Activated T-helper 1 cell treated with anti-CD3 and anti-CD28 coated beads, Interleukin-12 subunit alpha, Interleukin-12 subunit beta, Interleukin-2, Interleukin-4 antibody, amounts not matched to agents 30 ng/mL and 10 ng/mL and 1 ng/mL, durations not matched to agents 14 hours and 24 hours and 36 hours (primary cell): ENCODE measurements at places on chromosomes 7 and 10. TPM values are rescaled to one million over a fixed set of nuclear protein-coding genes. Genes with fewer than 3 reads are reported as not detected.

The GDF10 gene
- total RNA-seq = 0.27 and 0.34 TPM in 2 replicates

- H3K36me3 ChIP-seq = peaks cover 28% of the 10 kb centered on the region
- H3K27me3 ChIP-seq = no peaks in the 10 kb centered on the region
- no peak overlapping the region for H3K4me3 ChIP-seq
- DNase-seq = no peak
Observed at GRCh38 chr10:28564905-28565304, 32.0 kb downstream of the WAC start.

The RET gene
- total RNA-seq = 0.27 and 0.31 TPM in 2 replicates

GRCh38 chr10:96339956-96340904 lies 18.6 kb downstream of the OPALIN start:
- DNase-seq = peak; percentile 29
- no peaks in the 10 kb centered on the region for H3K4me1 ChIP-seq
- peaks cover 6% of the 10 kb centered on the region for H3K27me3 ChIP-seq
- H3K36me3 ChIP-seq = no peaks in the 10 kb centered on the region
- no peak overlapping the region for H3K4me3 ChIP-seq
- no peak overlapping the region for H3K27ac ChIP-seq

The PAPOLB gene
- not detected in 2 replicates for total RNA-seq

The UNCX gene
- total RNA-seq = not detected in 2 replicates

The ZFAND2A gene
- 21.2 and 21.9 TPM in 2 replicates for total RNA-seq

DNA sequence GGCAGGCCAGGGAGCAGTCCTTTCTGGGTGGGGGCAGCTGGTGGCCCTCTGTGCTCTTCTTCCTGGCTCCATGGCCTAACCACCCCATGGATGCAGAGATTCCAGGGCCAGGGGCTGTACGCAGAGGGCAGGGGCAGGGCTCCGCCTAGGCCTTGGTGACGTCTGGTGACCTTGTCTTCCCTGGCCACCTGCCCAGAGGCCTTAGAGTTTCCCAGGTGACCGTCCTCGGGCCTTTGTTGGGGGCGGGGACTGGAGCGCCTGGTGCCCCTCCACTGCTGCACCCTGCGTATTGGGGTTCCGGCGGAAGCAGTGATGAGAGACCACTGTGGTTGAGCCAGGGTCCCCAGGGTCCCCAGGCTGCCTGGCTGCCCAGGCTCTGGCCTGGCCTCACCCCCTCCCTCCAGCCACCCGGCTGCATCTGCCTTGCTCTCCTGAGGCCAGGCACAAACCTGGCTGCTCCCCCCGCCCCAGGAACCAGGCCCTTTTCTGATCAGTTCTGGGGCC lies 10.3 kb downstream of the PWWP2B start:
- no peaks in the 10 kb centered on the region for H3K27me3 ChIP-seq
- no peak overlapping the region for H3K27ac ChIP-seq
- no peak overlapping the region for H3K4me3 ChIP-seq

GRCh38 chr7:363626-364025 lies 73.7 kb downstream of the FOXL3 start:
- no peak overlapping the region for H3K4me3 ChIP-seq
- no peak overlapping the region for H3K27ac ChIP-seq
- no peak for DNase-seq
- peaks cover 9% of the 10 kb centered on the region for H3K27me3 ChIP-seq
- H3K4me1 ChIP-seq = peaks cover 51% of the 10 kb centered on the region

DNA sequence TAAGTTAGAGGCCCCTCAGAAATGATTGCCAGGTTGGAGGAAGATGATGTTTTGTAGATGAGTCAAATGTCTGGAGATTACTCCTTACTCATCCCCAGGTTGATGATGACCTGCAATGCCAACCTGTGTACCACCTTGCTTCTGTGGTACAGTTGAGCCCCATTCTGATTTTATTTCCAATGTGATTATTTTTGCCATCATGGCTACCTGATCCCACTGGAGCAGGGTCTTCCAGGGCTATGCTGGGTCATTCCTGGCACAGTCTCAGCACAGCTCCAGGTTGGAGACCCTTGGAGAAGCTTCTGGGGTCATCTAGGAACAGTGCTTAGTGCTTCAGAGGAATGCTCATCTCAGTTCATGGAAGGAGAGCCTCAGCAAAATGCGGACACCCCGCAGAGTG lies 34.3 kb downstream of the LRRC18 start:
- H3K27ac ChIP-seq = no peak overlapping the region
- peaks cover 16% of the 10 kb centered on the region for H3K27me3 ChIP-seq
- DNase-seq = no peak
- H3K36me3 ChIP-seq = no peaks in the 10 kb centered on the region

- H3K27ac ChIP-seq = no peak overlapping the region
- no peak overlapping the region for H3K4me3 ChIP-seq
- no peaks in the 10 kb centered on the region for H3K27me3 ChIP-seq
- peaks cover 43% of the 10 kb centered on the region for H3K36me3 ChIP-seq
Observed at GRCh38 chr7:127976738-127977120, 54.5 kb downstream of the LRRC4 start.

The PLXDC2 gene
- total RNA-seq = not detected in 2 replicates

The SLIT1 gene
- 0.08 and 0.15 TPM in 2 replicates for total RNA-seq

The HACD1 gene
- total RNA-seq = 0.80 and 1.5 TPM in 2 replicates

The RSPH10B gene
- 0.81 and 1.1 TPM in 2 replicates for total RNA-seq

GRCh38 chr7:101537205-101537604 lies 91.9 kb downstream of the MYL10 start:
- no peaks in the 10 kb centered on the region for H3K36me3 ChIP-seq
- no peak overlapping the region for H3K4me3 ChIP-seq
- DNase-seq = no peak
- H3K27ac ChIP-seq = no peak overlapping the region
- H3K27me3 ChIP-seq = no peaks in the 10 kb centered on the region
